Activated CD4-positive, alpha-beta T cell treated with anti-CD3 and anti-CD28 coated beads for 36 hours (primary cell): ENCODE measurements at places on chromosomes 6 and 20.

DNA sequence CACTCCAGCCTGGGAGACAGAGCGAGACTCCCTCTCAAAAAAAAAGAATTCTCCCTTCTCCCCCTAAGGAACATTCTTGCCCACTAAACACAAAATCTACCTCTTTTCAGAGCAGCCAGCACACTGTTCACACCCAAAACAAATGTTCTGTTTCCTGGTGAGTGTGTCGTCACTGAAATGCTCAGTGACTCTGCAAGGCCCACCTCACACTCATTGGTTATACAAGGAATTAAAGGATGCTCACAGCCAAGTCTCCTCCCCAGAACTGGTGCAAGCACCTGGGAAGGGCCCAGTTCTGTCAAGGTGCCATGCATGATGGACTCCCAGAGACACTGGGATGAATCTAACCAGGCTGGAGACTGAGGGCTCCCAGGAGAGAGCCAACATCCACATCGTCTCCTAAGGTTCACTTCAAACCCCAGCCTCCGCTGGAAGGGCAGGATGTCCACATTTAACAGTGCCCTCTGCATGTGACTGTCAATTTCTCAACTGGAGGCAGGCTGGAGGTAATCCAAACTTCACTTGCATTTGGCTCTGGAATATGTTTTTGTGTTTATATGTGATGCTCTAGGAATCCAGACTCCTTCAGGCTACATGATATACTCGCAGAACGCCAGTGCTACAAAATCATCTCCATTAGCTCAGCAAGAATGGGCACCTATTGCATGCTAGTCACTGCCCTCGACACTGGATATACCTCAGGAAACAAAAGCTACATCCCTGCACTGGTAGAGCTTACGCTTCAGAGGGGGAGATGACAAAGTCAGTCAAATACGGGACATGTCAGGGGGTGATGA is 7.1 kb downstream of the RRBP1 start:
- no peak for DNase-seq
- no peak overlapping the region for H3K4me3 ChIP-seq
- H3K27ac ChIP-seq = no peak overlapping the region

DNA sequence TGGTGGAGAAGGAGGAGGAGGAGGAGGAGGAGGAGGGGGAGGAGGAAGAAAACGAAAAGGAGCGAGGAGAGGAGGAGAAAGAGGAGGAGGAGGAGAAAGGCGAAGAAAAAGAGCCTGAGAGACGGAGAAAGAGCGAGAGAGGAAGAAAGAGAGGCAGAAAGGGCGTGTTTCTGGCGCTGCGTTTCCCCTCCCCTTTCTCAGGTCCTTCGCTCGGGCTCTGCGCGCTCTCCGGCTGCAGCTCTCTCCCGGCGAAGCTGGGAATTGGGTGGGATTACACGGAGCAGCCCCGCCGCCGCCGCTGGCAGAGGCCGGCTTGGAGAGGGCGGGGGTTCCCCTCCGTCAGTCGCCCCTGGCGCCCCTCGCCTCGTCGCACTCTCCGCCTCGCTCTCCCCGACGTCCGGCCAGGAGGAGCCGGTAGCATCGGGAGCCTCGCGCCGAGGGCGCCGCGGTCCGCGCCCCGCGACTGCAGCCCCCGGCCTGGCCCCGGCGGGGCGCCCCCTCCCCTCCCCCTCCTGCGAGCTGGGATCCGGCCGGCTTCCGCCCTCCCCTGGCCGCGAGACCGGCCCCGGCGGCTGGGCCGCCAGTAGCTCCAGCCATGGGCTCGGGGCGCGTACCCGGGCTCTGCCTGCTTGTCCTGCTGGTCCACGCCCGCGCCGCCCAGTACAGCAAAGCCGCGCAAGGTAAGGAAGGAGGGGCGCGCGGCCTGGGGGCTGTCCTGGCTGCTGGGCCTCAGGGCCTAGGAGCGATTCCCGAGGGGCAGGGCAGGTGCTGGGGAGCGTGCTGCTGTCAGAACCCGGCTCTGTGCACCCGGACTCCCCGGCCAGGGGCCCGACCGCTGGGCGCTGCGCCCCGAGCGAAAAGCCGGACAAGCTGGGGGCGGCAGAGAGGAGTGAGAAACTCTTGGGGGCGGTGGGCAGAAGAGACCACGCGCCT is at the start of gene SCUBE3:
Gene SCUBE3 (plus strand): TSS at position 133 of the 933 bp plus-strand sequence. CDS start 463 bp downstream, at position 596.
- peaks cover 6% of the 10 kb centered on the region for H3K4me1 ChIP-seq
- peak within 1 kb of the TSS; percentile 46 for H3K4me3 ChIP-seq
- H3K27ac ChIP-seq = no peak within 1 kb of the TSS

GRCh38 chr6:37303891-37304503 is 46.1 kb upstream of the TMEM217 start:
- peak overlapping the region; percentile 10 for H3K27ac ChIP-seq
- H3K4me3 ChIP-seq = no peak overlapping the region
- H3K27me3 ChIP-seq = no peaks in the 10 kb centered on the region
- DNase-seq = peak; percentile 43

DNA sequence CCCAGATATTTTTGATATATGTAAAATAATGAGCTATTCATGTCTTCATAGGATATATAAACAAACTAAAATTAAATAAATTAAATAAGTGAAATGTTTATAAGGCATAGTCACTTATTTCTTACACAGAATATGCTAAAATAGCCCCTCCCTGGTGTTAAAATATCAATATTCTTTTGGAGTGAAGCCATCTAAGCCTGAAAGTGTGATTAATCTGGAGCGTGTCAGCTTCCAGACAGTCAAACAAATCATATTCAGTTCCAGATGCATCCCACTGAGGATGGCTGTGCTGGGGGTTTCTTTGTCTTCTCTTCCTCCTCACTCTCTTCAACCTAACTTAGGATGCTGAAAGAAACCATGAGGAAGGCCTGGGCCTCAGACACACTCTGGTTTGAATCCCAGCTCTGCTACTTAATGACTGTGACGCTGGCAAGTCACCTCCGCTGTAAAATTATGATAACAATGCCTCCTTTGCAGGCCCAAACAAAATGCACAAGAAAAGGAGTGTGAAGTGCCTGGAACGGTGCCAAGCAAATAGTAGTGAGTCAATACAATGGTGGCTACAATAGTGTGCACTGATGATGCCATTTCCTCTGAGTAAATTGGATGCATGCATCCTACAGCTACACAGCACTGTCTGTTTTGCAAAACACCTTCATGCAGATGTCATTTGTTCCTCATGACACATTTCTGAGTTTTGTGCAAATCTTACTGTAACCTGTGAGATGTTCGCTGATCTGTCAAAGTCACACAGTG is 161.4 kb downstream of the FOXC1 start:
- peak; percentile 79 for DNase-seq
- H3K4me1 ChIP-seq = peaks cover 55% of the 10 kb centered on the region
- H3K4me3 ChIP-seq = no peak overlapping the region
- H3K27me3 ChIP-seq = no peaks in the 10 kb centered on the region
- H3K27ac ChIP-seq = peak overlapping the region; percentile 85

DNA sequence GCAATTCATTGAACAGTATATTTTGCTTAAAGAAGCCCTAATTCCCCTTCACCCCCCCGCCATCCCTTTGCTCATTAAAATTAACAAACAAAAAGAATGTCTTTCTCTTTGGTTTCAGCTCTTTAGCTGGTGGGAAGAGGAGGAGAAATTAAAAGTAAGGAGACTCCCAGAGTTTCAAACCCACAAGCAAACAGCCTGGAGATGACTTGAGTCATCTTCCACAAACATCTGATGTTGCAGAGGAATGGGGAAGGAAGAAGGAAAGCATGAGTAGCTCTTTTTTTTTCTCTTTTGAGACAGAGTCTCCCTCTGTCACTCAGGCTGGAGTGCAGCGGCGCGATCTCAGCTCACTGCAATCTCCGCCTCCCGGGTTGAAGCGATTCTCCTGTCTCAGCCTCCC is 189.6 kb downstream of the ADAT2 start:
- H3K27ac ChIP-seq = no peak overlapping the region
- no peaks in the 10 kb centered on the region for H3K36me3 ChIP-seq
- H3K4me1 ChIP-seq = no peaks in the 10 kb centered on the region
- H3K27me3 ChIP-seq = no peaks in the 10 kb centered on the region
- DNase-seq = no peak

DNA sequence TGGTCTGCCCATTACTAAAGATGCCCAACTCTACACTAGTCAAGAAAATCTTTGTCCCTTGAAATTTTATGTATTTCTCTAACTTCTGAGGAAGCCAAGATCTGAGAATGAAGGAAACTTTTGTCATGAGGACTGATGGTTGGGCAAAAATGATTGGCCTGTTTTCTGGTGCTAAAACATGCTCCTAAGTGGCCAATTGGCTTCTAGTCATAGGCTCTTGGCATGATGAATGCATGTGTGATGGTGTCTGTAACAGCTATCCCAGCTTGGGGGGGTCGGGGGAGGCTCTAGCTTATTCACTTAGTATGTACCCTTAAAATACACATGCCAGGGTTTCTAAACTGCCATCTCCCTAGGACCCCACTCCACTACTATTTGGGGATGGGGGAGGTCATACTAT is 228.6 kb downstream of the ZNF217 start:
- no peaks in the 10 kb centered on the region for H3K27me3 ChIP-seq
- H3K36me3 ChIP-seq = no peaks in the 10 kb centered on the region
- H3K4me1 ChIP-seq = peaks cover 8% of the 10 kb centered on the region

DNA sequence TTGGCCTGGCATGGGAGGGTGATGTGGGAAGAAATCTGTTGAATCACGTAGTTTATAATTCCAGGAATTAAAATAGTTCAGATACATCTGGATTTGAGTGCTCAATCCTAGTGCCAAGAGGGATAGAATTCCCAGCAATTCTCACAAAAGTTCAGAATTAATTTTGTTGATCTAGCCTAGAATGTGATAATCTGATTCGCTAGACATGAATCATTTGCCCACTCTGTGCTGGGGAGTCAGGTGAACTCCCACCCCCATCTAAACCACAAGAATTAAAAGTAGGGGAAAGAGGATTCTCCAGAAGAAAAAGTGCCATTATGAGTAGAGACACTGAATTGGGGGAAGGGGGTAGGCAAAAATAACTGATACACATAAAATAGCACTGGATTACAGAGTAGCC is 85.0 kb downstream of the LIN28B start:
- no peak overlapping the region for H3K27ac ChIP-seq
- no peaks in the 10 kb centered on the region for H3K4me1 ChIP-seq
- DNase-seq = no peak
- peaks cover 3% of the 10 kb centered on the region for H3K27me3 ChIP-seq

DNA sequence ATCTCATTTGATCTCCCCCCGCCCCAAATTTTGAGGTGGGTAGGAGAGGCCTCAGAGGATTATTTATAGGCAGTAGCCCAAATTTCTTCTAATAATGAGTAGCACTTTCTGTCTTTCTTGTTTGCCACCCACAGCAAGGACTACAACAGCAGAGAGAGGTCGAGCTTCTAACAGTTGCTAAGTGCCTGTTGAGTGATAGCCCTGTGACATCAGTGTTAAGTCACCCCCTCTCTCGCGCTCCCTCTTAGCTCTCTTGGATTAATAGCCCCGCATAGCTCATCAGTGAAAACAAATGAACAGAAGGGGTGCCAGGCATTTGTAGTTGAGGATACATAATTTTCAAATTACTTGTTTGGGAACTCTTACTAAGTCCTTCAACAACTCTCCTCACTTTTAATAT is 3.5 kb downstream of the ANKRD60 start:
- H3K27ac ChIP-seq = no peak overlapping the region
- H3K4me3 ChIP-seq = no peak overlapping the region
- peaks cover 53% of the 10 kb centered on the region for H3K27me3 ChIP-seq
- peaks cover 31% of the 10 kb centered on the region for H3K4me1 ChIP-seq
- H3K36me3 ChIP-seq = peaks cover 3% of the 10 kb centered on the region
- no peak for DNase-seq

GRCh38 chr6:52840763-52841585 is at the start of gene GSTA5:
Gene GSTA5, minus strand, starts transcription at chr6:52840813.
- H3K4me3 ChIP-seq = no peak within 1 kb of the TSS
- peaks cover 19% of the 10 kb centered on the region for H3K27me3 ChIP-seq
- no peak for DNase-seq
- H3K27ac ChIP-seq = no peak within 1 kb of the TSS
- peaks cover 3% of the 10 kb centered on the region for H3K4me1 ChIP-seq

DNA sequence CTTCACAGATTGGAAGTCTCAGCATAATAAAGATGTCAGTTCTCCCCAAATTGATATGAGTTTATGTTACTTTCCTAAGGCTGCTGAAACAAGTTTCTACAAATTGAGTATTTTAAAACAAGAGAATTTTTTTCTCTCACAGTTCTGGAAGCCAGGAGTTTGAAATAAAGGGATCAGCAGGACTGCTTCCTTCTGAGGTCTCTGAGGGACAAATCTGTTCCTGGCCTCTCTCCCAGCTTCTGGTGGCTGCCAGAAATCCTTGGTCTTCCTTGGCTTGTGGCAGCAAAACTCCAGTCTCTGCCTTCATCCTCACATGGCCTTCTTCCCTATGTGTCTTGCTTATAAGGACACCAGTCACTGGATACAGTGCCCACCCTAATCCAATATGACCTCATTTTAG is 136.1 kb downstream of the TFAP2A start:
- peaks cover 5% of the 10 kb centered on the region for H3K27me3 ChIP-seq
- no peak for DNase-seq
- H3K4me1 ChIP-seq = no peaks in the 10 kb centered on the region

- H3K27me3 ChIP-seq = peaks cover 5% of the 10 kb centered on the region
- H3K36me3 ChIP-seq = no peaks in the 10 kb centered on the region
- peaks cover 33% of the 10 kb centered on the region for H3K4me1 ChIP-seq
- H3K4me3 ChIP-seq = no peak overlapping the region
These were observed 13.7 kb upstream of the TBC1D22B start for GRCh38 chr6:37243816-37244370.

GRCh38 chr6:118537574-118537973 is 10.5 kb upstream of the PLN start:
- peaks cover 19% of the 10 kb centered on the region for H3K36me3 ChIP-seq
- H3K4me1 ChIP-seq = peaks cover 25% of the 10 kb centered on the region
- no peak overlapping the region for H3K4me3 ChIP-seq
- DNase-seq = no peak
- H3K27me3 ChIP-seq = no peaks in the 10 kb centered on the region

- H3K4me1 ChIP-seq = peaks cover 11% of the 10 kb centered on the region
- no peak for DNase-seq
- H3K36me3 ChIP-seq = peaks cover 58% of the 10 kb centered on the region
- H3K27me3 ChIP-seq = no peaks in the 10 kb centered on the region
- H3K27ac ChIP-seq = peak overlapping the region; percentile 61
These were observed 20.1 kb upstream of the SLC22A1 start for GRCh38 chr6:160101277-160102205.

GRCh38 chr20:12053353-12053752 is 135.7 kb downstream of the BTBD3 start:
- H3K27me3 ChIP-seq = no peaks in the 10 kb centered on the region
- DNase-seq = no peak

DNA sequence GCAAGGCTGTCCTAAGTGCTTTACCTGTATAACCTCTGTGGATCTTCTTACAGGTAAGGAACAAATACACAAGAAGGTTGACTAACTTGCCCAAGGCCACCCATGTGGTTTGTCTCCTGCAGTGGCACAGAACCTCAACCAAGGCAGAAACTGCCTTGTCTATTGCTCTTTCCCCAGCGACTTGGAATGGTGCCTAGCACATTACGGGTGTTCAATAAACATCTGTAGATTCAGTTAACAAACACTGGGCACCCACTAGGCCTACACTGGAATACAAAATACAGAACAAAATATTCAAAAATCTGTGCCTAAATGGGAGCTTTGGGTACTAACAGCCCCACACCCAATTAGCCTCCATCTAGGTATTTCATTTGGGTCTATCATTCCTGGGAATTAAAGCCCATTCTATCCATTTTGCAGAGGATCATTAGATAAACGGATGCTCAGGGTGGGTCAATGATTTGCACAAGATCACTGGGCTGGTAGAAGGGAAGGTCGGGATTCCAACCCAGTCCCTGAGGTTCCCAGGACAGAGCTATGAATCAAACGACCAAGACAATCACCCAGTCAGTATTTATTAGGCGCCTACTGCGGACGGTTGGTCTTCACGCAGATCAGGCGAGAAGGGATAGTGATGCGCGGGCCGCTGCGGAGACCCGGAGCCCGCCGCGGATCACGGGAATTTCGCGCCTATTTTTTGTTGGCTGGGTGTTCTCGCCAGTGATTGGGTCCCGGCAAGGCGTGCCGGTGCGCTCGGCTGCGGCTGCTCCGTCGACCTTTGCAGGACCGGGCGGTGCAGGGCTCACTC is at the start of gene STK35:
Gene STK35 (plus strand): TSS at position 771 of the 808 bp plus-strand sequence. CDS start 55 bp downstream, outside the sequence.
- peak within 1 kb of the TSS; percentile 100 for H3K27ac ChIP-seq
- H3K4me3 ChIP-seq = peak within 1 kb of the TSS; percentile 81
- H3K36me3 ChIP-seq = peaks cover 18% of the 10 kb centered on the region
- no peaks in the 10 kb centered on the region for H3K27me3 ChIP-seq
- peaks cover 32% of the 10 kb centered on the region for H3K4me1 ChIP-seq
